ENCODE measurements at places on chromosomes 2 and 18.

GRCh38 chr2:65326276-65326675 is 98.6 kb downstream of the ACTR2 start:
- DNase-seq: no peak

- no peak for DNase-seq
Measured at GRCh38 chr18:3425446-3425845, 24.5 kb upstream of the TGIF1 start.

- DNase-seq: peak; percentile 26
Measured at GRCh38 chr18:21134895-21135294, 23.3 kb upstream of the ROCK1 start.

- DNase-seq: no peak
Measured at GRCh38 chr18:62054929-62055498, 131.8 kb downstream of the PIGN start.
